ENCODE measurements at places on chromosomes 11 and 22.

DNA sequence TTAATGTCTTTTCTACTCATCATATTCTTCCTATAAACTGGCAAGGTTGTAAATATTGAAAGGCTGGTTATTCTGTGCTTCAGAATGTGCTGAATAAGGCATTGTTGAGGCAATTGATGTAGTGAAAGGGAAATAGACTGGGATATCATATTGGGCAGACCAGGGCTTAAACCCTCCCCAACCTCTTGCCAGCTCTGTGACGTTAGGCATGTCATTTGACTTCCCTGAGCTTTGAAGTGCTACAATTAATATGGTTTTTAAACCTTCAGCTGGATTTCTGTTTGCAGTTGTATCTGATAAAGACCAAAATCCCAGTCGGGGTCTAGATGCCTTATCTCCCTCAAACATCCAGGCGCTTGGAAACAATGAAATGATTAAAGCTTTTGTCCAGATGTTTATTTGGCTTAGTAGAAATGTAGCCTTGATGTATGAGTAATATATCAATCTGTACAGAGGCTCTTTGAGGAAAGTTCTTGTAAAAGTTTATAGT, 208.1 kb downstream of the DBX1 start:
- no peak for DNase-seq

DNA sequence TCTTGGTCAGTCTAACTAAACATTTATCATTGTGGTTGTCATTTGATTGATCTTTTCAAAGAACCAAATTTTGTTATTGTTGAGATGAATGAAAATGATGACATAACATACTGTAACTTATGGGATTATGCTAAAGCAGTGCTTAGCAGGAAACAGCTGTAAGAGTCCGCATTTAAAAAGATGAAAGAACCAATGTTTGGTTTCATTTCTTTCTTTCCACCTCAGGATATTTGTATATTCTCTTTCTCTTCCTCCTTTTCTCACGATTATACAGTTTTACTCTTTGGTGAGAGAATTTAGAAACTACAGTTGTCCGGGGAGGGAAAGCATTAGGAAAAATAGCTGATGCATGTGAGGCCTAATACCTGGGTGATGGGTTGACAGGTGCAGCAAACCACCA, 23.1 kb downstream of the PIH1D2 start:
- no peak for DNase-seq

GRCh38 chr11:75148436-75148983, 2.4 kb upstream of the SLCO2B1 start:
- no peak for DNase-seq

GRCh38 chr22:44372611-44373010, 59.9 kb upstream of the SHISAL1 start:
- no peak for DNase-seq

- no peak for DNase-seq
Measured at GRCh38 chr22:20948450-20948849, 18.6 kb upstream of the AIFM3 start.

DNA sequence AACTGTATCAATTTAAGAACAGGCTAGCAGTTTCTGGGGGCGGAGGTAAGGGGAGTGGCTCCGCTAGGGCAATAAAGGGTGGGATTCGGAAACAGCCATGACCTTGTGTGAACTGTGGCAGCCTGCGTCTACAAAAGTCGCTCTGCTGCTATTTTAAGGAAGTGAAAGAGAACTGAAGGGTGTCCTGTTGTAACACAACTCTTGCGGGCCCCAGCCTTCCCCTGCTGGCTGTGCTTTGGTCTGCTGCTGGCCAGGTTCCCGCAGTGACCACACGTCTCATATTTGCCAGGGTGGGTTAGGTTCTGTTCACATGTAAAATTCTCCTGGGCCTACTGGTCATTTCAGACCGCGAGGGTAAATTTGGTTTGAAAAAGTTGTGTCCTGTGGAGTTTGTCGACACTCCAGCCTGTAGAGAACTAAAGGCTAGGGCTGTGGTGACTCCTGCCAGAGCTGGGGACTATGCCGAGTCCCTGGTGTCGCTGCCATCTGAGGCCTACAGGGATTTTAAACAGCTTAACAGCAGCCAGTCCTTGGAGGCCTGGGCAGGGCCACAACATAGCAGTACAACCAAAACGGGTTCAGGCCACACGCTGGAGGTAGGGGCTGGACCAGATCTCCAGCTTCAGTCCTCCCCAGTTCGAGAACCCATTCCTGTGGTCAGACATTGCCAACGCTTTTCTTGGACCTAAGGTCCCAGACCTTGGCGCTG, 1.1 kb upstream of the PPFIBP2 start:
- DNase-seq = peak; percentile 38

DNA sequence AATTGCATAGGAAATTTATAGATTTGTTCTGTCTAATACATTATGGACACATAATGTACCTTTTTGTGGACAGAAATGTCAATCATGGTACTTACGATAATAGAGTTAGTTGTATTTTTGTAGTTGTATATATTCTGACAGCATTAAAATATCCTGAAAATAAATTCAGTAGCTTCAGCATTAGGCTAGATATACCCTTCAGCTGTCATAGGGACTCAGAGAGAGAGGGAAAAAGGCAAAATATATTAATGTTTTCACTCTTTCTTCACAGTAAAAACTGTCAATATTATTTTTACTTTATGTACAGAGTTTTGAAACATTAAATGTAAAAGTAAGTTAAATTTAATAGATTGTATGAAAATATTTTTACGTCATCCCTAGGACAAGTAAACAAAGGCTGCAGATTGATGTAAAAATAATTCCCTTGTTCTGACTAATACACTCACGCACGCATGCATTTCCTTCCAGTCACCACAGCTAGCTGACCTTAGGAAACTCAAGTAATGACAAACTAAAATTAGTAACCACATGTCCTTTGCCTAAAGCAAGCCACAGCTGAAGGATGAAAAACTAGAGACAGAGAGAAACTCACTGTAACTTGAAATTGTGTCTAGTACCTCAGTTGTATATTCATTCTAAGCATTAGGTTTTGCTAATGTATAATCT, 104.7 kb upstream of the CARD18 start:
- no peak for DNase-seq

GRCh38 chr11:60935676-60936442, 11.6 kb downstream of the TMEM132A start:
- no peak for DNase-seq

All from nephron progenitor cell (in vitro differentiated cells).